ENCODE measurements at places on chromosomes 5 and 9. TPM values are rescaled to one million over a fixed set of nuclear protein-coding genes. Genes with fewer than 3 reads are reported as not detected.

FABP6 gene
- total RNA-seq: 1,180 TPM

LTC4S gene
- 1.9 TPM for total RNA-seq

- peak overlapping the region; percentile 83 for H3K4me3 ChIP-seq
- no peaks in the 10 kb centered on the region for H3K36me3 ChIP-seq
- no peak for DNase-seq
- H3K4me1 ChIP-seq: peaks cover 66% of the 10 kb centered on the region
- H3K27me3 ChIP-seq: no peaks in the 10 kb centered on the region
Measured at GRCh38 chr5:139647506-139648204, 494 bp upstream of the CXXC5 start.

GRCh38 chr5:140967226-140967893 is 1.1 kb downstream of the PCDHAC2 start:
- DNase-seq: no peak
- H3K4me1 ChIP-seq: no peaks in the 10 kb centered on the region
- H3K36me3 ChIP-seq: no peaks in the 10 kb centered on the region
- H3K4me3 ChIP-seq: no peak overlapping the region
- H3K27ac ChIP-seq: no peak overlapping the region
- H3K27me3 ChIP-seq: no peaks in the 10 kb centered on the region
